ENCODE measurements at places on chromosomes 3 and 15.

DNA sequence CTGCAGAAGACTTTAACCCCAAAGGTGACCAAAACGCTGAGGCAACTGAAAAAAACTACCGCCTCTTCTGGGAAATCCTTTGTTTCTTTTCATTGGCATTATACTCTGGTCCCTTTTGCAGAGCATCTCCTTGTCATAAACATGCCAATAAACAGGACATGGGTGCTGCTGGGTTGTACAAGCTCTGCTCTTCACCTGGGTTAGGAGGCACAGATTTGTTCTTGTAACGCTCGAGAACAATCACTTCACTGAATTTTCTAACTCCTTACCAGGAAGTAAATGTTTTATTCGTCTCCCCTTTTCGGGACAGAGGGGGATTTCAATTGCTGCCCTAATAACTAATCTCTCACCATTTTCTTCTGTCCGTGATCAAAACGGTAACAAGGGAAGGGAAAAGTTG lies 1.3 kb downstream of the PLCH1 start:
- DNase-seq: no peak

GRCh38 chr3:103991461-103992115 lies 1375.1 kb upstream of the ALCAM start:
- no peak for DNase-seq

DNA sequence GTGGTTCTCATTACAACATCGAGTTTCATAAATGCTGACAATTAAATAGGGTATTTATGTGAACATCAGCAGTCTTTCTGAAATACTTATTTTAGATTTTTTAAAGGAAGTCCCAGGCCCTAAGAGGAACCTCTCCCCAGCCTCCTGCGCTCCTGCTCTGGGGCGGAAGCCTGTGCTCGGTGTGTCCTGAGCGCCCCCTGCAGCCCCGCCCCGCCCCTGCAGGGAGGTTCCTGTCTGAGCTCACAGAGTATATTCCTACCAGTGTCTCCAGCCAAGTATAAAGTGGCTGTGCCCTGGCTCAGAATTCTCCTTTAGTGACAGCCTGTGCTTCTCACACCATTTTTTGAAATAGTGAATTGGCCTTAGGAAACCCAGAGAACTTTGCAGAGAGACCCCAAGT lies 567.9 kb downstream of the GOLGA6L6 start:
- no peak for DNase-seq

- DNase-seq: no peak
Observed at GRCh38 chr3:43217633-43218032, 68.7 kb upstream of the SNRK start.

- no peak for DNase-seq
Observed at GRCh38 chr15:69974321-69974720, 123.4 kb downstream of the TLE3 start.

- DNase-seq: no peak
Observed at GRCh38 chr3:18442756-18443664, 17.9 kb upstream of the SATB1 start.

GRCh38 chr15:42608752-42609488 lies 33.5 kb downstream of the STARD9 start:
- DNase-seq: no peak

- no peak for DNase-seq
Observed at GRCh38 chr15:31130576-31131237, 29.2 kb upstream of the TRPM1 start.

GRCh38 chr3:144351011-144351410 lies 379.4 kb downstream of the DIPK2A start:
- DNase-seq: no peak

DNA sequence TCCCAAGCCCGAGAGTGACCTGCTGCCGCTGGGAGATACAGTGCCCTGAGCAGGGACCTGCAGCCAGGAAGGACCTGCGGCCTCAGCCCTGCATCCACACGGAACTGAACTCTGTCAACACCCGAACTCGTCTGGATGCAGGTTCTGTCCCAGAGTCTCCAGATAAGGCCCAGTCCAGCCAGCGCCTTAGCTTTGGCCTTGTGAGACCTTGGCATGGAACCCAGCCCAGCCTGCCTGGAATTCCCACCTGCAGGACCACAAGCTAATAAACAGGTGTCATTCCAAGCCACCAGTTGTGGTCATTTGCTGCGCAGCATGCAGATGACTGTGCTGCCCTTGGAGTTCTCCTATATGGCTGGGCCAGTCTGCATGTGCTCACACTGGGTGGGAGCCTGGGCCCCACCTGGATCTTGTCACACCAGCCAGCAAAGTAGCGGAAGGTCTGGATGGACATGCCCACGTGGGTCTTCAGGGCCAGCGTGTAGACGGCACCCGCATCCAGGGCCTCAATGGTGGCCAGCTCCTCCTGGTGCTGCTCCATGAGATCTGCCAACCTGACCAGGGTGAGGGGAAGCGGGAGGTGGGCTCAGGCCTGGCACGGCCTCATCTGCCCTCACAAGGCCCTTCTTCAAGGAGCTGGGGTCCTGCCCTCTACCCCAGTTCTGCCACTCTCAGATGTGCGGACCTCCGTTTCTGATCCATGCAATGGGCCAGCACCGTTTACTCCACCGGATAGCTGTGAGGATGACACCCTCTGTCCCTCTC lies 47.2 kb upstream of the SLC41A3 start:
- DNase-seq: no peak

DNA sequence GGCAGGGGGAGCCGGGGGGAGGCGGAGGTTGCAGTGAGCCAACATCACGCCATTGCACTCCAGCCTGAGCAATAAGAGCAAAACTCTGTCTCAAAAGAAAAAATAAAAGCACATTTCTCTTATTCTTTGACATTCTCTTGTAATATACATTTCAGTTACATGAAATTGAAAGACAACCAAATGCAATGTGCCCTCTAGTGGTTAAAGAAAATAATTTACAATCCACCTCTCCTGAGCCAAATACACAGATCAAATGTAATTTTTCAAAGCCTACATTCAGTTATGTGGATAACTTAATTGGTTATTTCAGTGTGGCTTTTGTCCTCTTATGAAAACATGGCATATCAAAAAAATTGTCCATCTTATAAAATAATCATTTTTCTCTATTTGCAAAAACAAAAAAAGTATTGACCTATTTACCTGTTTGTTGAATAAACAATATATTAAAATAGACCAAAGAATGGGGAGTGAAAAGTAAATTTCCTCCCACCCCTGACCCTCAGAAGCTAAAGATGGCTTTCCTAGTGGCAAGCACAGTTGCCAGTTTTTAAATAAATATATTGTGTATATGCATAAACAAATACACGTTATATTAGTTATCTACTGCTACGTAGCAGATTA lies 14.2 kb upstream of the U2SURP start:
- no peak for DNase-seq

DNA sequence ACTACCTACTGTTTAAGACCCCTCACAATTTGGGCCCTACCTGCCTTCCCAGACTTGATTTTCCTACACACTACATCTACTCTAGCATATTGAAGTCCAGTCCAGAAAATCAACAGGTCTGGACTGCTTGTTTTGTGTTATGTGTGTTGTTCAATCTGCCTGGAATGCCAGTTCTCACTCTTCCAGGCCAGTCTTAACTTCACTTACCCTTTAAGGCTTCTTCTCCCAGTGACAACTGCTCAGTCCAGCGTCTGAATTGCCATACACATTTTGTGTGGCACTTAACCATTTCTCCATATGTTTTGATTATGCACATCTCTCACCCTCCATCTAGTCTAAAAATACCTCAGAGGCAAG lies 1.1 kb downstream of the TICRR start:
- no peak for DNase-seq

GRCh38 chr15:78604420-78604819 lies 16.4 kb downstream of the CHRNA3 start:
- no peak for DNase-seq

GRCh38 chr15:101305820-101306255 lies 10.8 kb upstream of the SNRPA1 start:
- DNase-seq: no peak

GRCh38 chr3:113005611-113006010 lies 14.8 kb downstream of the GTPBP8 start:
- no peak for DNase-seq

DNA sequence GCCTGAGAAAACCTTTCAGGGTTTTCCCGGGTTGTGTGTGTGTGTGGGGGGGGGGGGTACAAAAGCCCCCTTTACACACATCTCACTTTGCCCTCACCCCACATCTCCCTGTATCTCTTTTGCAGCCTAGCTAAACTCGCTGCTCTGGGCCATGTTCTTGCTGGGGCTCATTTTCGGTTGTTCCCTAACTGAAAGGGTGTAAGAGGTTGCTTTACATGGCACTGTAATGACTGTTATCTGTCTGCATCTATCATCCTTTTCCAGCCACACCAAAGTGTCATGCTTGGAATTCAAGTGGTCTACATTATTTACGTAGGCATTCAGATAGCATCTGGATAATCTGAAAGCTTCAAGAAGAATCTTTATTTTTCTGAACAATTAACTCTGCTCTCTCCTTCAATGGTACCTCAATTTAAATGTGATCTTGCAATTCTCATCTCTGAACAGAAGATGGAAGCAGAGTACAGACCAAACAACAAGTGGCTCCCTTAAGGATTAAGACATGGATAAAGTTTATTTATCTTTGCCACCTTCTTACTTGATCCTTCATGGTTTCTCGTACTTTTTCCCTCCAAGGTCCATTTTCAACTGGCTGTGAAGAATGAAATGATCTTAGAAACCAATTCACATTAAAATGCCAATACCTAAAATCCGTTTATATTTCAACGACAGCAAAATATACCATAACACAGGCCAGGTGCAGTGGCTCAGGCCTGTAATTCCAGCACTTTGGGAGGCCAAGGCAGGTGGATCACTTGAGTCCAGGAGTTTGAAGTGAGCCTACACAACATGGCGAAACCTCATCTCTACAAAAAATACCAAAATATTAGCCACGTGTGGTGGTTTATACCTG lies 34.9 kb downstream of the DCLK3 start:
- DNase-seq: no peak

- no peak for DNase-seq
Observed at GRCh38 chr15:41550066-41550775, 6.2 kb upstream of the RPAP1 start.

DNA sequence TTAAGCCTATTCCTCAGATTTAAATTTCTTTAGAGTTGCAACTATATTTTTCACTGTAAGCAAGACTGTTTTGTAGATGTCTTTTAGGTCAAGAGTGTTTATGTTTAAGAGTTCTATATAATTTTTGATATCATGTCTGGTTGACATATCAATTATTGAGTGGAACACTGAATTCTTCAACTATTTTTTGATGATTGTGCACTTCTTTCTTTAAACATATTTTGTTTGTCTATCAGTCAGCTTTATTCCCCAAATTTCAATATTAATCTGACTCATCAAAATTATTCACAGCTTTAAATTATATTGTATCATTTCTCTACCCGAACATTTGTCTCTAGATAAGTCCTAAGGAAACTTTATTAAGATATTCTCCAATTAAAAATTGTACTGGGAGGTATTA lies 933.6 kb upstream of the ROBO1 start:
- no peak for DNase-seq

GRCh38 chr3:17469520-17469919 lies 272.9 kb downstream of the TBC1D5 start:
- DNase-seq: no peak

DNA sequence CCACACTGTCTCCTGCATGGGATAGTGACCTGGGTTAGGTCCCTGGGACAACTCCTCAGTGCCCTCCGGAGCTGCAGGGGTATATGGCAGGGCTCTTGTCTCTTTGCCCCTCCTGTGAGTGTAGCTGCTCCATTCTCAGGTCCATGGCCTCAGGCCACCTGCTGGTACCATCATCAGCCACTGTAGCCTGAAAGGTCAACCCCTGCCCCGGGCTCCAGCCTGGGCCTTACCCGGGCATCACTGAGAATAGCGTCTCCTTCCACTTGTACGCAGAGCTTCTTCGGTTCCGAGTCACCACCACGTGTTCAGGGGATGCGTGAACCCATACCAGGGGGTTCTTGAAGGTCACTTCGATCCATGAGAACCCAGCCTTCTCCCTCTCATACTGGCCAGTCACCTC lies 13.8 kb downstream of the ITIH4 start:
- no peak for DNase-seq

Data from GF-D8 (cell line).